ENCODE measurements at places on chromosomes 1 and 21.

DNA sequence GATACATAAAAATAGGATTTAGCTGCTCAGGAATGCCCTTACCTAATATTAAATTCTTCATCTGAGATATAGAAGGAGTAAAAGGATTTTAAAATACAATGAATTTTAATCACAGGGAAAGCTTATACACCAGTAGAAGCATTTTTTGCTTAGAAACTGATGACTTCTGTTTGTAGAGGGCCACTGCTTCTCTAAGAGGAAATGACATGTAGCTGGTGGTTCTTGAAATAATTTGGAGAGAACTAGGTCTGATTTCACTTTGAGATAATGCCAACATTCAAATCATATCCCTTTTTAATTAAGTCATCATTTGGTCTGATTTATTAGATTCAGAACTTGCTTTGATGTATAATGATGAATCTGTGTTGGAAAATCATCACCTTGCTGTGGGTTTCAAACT is 166.6 kb upstream of the SGIP1 start:
- no peak for DNase-seq

GRCh38 chr1:42741706-42742105 is 1.7 kb upstream of the CLDN19 start:
- no peak for DNase-seq

DNA sequence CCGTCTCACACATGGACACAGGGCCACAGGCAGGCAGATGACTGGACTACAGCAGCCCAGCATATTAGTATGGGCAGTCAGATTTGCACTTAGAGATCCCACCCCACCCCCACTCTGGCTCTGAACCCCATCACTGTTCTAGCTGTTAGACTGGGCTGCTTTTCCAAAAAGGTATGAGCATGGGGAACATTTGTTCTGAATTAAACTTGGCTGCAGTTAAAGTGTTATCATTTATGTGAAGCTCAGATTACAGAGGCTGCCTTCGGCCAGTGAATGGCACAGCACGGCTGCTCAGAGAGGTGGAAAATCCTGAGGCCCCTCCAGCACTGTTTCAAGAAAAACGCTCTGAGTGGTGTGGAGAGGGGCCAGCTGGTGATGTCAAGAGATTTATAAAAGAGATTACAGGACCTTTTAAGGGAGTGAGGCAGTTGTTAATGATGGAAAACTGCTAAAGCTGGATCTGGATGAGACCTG is 6.9 kb upstream of the NOS1AP start:
- DNase-seq = no peak

GRCh38 chr1:12094180-12094579 is 31.1 kb downstream of the TNFRSF8 start:
- DNase-seq = no peak
